Kidney glomerular epithelial cell (primary cell): ENCODE measurements at places on chromosomes 7 and 10.

DNA sequence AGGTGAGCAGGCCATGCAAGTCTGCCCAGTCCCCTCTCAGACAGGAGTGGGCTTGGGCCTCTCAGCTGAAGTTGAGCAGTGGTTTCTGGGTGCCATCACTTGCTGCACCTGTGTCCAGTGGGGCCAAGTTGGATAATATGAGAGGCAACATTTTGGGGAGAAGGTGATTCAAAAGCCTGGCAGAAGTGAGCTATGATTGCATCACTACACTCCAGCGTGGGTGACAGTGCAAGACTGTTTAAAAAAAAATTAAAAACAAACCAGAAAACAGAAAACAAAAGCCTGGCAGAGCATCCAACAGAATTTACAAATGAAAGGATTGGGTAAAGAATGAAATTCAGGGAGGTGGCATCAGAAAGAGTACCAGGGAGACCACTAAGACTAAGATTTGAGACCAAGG is 121.5 kb upstream of the LAMB4 start:
- DNase-seq = no peak

GRCh38 chr10:102834143-102834542 is 3.1 kb downstream of the CYP17A1 start:
- DNase-seq = no peak

DNA sequence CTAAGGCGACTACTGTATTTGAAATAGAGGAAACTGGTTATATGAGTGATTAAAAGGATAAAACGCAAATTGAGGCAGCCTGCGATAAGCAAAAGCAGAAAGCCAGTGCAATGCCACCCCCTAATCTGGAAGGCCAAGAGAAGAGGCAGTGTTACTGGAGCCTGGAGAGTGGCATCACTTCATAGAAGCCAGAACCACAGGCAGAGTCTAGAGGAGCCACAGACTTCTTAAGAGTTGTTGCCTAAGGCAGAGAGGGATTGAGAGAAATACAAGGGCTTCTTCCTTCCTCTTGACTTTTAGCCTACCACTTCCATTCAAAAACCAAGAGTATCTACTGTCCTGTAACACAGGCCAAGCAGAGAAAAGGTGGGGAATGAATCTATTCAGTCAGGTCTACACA is 94.9 kb upstream of the SKAP2 start:
- DNase-seq = no peak

DNA sequence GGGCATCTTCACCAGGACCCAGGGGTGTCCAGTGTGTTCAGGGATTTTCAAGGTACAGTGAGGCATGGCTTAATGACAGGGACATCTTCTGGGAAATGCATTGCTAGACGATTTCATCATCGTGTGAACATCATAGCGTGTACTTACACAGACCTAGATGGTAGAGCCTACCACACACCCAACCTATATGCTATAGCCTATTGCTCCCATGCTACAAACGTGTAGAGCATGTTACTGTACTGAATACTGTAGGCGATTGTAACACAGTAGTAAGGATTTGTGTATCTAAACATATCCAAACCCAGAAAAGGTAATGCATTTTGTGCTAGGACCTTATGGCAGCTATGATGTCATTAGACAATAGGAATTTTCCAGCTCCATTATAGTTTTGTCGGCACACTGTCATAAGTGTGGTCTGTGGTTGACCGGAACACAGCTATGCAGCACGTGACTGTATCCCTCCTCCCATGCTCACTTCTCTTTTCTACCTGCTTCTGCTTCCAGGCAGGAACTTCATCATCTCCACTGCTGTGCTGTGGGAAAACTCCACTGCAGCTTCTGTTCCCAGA is 416.2 kb upstream of the NFE2L3 start:
- DNase-seq = peak; percentile 13

DNA sequence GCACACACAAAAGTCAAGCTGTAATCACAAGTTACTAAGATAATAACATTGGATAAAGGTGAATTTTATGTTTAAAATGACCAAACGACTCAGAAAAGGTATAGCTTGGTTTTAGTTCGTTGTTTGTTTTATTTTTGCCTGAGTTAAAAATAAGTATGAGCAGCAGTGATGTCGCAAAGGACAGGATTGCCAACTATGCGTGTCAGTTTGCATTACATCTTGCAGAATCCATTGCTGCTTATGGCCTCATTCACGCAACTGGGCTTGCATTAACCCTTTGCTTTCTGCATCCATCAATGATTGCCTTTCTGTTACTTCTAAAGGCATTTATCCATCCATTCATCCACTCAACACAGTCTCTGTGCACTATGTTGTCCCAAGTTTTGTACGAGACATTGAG is 389.6 kb downstream of the DPP6 start:
- DNase-seq = no peak

DNA sequence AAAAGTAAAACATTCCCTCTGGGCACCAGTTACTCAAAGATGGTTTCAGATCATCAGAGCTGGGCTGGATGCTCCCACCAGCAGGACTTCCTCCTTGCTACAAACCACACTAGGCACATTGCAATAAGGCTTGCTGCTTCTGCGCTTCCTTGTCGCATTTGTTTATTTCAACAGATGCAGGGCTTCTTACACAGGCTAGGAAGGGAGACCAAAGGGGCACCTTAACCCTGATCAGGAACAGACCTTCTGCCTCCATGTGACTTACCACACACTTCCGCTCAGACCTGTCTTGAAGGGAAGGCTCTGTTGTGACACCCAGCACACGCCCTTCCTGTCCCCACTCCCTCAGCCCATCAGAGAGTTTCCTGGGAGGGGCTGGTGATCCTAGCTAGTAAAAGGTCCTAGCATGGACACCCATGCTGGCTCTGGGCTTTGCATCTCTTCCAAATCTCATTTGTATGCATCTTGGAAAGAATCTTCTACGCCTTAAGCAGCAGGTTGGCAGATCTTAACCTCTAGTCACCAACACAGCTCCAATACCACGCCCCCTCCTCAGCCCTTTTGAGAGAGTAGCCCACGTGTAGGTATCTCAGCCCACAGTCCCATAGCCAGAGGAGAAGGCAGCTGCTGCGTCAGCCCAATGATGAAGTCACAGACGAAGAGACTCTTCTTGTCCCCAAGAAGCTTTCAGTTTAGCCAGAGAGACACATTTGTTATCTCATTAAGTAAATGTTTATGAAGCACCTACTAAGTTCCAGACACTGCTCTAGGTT is 47.1 kb upstream of the SVIL start:
- no peak for DNase-seq

DNA sequence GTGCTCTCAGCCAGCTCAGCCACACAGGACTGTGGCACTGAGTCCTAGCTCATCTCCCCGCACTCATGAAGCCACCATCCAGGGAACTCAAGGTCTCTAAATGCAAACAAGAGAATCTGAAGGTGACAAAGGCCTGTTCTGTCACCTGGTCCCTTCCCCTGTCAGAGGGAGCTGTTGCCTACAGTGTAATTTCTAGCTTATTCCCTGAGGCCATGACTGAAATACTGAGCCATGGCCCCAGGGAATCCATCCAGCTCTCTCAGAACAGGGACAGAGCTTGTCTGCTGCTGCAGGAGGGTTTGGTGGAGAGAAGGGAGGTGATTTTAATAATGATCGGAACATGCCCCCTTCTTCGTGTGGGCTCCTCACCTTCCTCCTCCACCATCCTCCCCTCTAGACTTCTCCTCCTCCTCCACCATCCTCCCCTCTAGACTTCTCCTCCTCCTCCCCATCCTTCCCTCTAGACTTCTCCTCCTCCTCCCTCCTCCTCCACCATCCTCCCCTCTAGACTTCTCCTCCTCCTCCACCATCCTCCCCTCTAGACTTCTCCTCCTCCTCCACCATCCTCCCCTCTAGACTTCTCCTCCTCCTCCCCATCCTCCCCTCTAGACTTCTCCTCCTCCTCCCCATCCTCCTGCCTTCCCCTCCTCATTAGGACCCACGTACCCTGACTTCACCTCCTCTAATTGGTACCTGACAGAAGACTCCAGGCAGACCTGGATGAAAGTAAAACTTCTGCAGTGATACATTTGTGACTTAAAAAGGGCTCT is 338.0 kb upstream of the MKI67 start:
- peak; percentile 3 for DNase-seq

- peak; percentile 63 for DNase-seq
Measured at GRCh38 chr10:4981722-4982471, 18.7 kb downstream of the AKR1C1 start.

DNA sequence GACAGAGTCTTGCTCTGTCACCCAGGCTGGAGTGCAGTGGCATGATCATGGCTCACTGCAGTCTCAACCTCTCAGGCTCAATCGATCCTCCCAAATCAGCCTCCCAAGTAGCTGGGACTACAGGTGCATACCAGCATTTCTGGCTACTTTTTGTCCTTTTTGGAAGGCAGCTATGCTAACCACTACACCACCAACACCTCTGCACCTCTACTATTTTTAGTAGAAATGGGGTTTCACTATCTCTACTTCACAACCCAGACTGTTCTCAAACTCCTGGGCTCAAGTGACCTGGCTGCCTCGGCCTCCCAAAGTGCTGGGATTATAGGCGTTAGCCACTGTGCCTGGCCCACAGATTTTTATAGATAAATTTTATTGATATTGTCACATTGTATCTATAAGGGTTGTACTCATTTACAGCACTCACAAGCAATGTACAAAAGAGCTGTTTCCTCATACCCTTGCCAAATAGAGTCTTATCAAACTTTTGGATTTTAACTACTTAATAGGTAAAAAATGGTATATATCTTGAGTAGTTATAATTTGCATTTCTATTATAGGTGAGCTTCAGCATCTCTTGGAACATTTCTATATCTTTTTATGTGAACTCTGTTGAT is 23.7 kb downstream of the PRR15 start:
- DNase-seq = no peak
